ENCODE measurements at places on chromosomes 11 and 22.

GRCh38 chr11:59698506-59698905 is 15.1 kb downstream of the OR10V1 start:
- DNase-seq, result no peak

DNA sequence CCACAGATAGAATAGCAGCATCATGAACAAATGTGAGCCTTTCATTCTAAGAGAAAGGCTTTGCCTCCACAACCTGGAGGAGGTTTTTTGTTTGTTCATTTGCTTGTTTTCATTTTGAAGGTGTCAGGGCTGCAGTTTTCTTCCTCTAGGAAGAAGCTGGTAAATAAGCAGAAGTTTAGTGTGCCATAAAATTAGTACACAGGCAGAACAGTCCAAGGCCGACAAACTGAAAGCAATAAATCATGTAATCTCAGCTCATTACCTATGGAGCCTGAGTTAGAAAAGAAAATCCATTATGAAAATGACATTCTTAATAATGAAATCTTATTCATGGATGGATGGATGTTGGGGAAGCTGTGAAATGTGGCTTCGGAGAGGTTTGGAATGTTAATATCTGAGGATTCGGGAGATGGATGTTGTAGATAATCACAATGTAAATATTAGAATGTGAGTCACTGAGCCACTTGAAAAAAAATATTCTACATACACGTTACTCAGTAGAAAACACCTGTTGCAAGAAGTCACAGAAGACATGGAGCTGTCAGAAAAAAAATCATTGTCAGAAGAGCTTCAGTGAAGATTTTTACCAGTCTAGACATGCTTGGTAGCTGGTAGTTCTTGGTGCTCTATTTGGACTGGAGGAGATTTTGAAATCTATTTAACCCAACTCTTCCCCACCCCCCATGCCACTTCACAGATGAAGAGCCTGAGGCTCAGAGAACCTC is 15.0 kb upstream of the ZDHHC13 start:
- DNase-seq, result no peak

GRCh38 chr11:57312511-57313021 is 12.2 kb downstream of the TNKS1BP1 start:
- DNase-seq, result no peak

DNA sequence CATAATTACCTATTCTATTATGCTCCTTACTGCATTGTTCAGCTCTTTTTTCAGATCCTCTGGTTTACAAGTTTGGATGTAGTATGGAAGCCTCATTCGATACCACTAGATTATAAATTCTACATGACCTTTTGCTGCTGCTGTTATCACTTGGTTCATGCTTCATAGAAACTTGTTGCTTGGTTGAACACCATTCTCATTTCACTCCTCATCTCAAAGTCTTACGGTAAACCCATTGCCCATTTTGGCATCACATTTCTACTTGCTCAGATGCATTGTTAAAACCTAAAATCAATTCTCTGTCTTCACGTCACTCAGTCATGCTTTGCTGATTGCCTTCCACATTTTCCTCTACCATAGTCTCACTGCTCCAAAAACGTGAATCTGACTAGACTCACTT is 155.5 kb upstream of the DDI1 start:
- DNase-seq, result no peak

- DNase-seq, result no peak
Measured at GRCh38 chr22:43376765-43377547, 33.8 kb upstream of the SCUBE1 start.

DNA sequence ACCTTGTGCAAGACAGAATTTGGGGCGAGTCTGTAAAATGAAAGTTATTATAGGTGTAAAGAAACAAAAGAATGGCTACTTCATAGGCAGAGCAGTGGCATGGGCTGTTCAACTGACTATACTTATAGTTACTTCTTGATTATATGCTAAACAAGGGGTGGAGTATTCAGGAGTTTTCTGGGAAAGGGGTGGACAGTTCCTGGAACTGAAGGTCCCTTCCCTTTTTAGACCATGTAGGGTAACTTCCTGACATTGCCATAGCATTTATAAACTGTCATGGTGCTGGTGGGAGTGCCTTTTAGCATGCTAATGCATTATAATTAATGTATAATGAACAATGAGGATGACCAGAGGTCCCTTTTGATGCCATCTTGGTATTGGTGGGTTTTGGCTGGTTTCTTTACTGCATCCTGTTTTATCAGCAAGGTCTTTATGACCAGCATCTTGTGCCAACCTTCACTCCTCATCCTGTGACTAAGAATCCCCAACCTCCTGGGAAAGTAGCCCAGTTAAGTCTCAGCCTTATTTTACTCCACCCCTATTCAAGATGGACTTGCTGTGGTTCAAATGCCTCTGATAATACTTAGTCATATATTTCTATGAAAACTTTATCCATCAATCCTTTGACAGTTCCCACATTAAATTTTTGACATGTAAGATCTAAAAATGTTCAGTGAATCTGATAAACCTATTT is 118.6 kb downstream of the ARHGAP42 start:
- DNase-seq, result no peak

DNA sequence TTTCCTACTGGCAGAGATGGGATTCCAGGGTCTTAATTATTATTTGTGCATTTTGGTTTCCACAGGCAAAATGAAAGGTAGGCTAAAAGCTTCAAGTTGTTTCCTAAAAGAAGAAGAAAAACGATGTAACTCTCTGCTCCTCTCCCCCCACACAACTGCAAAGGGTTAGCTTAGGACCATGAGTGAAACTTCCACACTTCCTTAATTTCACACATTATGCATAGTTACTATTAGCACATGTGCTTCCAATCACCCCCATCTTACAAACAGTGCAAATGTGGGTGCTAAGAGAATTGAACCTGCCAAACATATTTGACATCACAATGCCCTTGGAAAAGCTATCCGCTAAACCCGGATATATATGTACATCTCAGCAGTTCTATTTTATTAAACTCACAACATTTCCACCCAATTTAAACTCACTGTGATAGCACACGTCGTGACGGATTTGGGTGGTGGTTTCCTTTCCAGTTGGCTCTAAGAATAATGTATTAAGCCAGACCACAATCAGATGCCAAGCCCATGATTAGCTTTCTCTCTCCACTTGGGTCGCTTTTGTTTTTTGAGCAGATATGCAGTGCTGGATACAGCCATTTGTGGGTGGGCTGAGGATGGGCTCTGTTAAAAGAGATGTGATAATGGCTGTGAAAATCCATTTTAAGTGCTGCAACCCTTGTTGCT is 245.0 kb upstream of the POU2AF2 start:
- DNase-seq, result no peak

DNA sequence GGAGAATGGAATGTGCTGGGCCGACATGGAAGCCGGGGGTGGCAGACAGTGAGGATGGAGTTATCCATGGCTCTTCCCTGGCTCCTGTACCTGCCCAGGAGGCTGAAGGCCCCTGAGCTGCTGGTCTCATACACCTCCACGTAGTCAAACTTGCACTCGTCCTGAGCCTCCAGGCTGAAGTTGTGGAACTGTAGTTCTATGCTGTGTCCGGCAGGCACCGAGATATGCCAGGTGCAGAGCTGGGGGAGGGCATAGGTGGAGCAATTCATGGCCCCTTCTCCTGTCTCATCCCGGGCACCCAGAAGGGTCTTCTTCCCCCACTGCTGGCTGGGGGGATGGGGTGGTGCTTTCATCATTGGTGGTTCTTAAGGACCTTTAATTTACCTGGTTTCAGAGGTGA is 2.8 kb downstream of the MFRP start:
- no peak for DNase-seq

GRCh38 chr11:30893318-30893717 is 307.2 kb upstream of the MPPED2 start:
- DNase-seq, result no peak

Data from NCI-H1694 treated with DMSO at 0.1 percent for 48 hours (cell line).